MG63 (cell line): ENCODE measurements at places on chromosomes 12 and 14. TPM values are rescaled to one million over a fixed set of nuclear protein-coding genes. Genes with fewer than 3 reads are reported as not detected.
A peak's percentile ranks its signal among the peaks of the same experiment; 100 is the strongest.

PLEK2 gene
- total RNA-seq: 2.2 TPM in 1 of 2 replicates, not detected in the other

TMTC1 gene
- total RNA-seq: 9.5 and 10.2 TPM in 2 replicates

TRIP11 gene
- total RNA-seq: 7.9 and 13.4 TPM in 2 replicates

CIT gene
- total RNA-seq: 4.1 and 5.6 TPM in 2 replicates

OAS2 gene
- 6.0 and 22.3 TPM in 2 replicates for total RNA-seq

KCNC2 gene
- not detected in 2 replicates for total RNA-seq

GPR84 gene
- total RNA-seq: not detected in 2 replicates

PLEKHH1 gene
- total RNA-seq: 0.07 and 0.47 TPM in 2 replicates

TMEM119 gene
- total RNA-seq: 24.2 and 31.2 TPM in 2 replicates

FOXN4 gene
- total RNA-seq: not detected in 2 replicates

KITLG gene
- 16.7 and 23.4 TPM in 2 replicates for total RNA-seq

CD69 gene
- not detected in 2 replicates for total RNA-seq

ERP27 gene
- not detected in 2 replicates for total RNA-seq

SLC8A3 gene
- not detected in 2 replicates for total RNA-seq

DNA sequence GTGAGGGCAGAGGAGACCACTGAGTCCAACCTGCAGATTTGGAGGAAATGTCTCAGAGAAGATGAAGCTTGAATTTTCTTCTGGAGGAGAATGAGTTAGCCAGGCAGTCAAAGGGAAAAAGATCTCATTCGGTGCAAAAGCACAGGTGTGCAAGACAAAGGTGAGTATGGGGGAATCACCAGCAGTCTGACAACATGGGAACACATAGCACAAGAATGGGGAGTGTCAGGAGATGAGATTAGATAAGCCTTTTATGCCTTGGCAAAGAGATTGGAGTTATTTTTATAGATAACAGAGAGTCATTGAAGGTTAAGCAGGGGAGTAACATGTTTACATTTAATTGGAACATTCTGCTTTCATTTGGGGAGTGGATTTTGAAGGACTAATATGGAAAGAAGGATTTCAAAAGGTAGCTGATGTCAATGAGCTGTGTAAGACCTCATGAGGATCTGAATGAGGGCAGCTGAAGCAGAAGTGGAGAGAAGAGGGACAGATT lies 171.3 kb upstream of the NTF3 start:
- DNase-seq: no peak

- DNase-seq: peak; percentile 1
Observed at GRCh38 chr14:53663709-53664108, 292.9 kb downstream of the BMP4 start.

DNA sequence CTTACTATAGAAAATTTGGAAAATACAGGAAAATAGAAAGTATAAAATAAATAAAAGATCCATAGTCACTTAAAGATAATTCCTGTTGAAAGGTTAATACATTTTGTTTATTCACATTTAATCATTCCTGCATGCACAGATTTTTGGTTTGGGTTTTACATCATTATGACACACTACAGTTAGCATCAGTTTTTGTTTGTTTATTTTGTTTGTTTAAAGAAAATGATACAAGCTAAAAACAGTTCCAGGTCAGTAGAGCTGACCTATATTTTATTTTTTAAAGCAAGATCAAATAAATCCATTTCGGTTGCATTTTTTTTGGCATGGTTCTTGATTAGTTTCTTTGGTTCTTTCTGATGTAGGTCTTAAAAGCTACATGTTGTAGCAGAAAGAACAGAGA lies 68.8 kb upstream of the CCDC91 start:
- no peak for DNase-seq

DNA sequence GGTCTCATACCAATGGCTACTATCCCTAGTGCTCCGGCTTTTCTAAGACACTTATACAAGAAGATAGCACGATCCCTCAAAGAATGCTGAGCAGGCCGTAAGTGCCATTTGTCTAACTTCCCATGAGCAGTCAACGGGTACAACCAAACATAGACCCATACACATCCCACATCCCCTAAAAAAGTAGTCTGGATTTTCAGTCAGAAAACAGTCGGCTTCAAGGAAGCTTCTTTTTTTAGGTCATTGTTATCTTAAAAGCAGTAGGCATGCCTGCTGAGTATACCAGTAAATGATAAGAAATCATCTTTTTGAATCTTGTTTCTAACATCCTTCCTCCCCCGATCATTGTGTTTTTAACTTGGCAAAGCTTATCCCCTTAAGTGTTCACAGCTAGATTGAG lies 19.8 kb downstream of the OSBPL8 start:
- no peak for DNase-seq

DNA sequence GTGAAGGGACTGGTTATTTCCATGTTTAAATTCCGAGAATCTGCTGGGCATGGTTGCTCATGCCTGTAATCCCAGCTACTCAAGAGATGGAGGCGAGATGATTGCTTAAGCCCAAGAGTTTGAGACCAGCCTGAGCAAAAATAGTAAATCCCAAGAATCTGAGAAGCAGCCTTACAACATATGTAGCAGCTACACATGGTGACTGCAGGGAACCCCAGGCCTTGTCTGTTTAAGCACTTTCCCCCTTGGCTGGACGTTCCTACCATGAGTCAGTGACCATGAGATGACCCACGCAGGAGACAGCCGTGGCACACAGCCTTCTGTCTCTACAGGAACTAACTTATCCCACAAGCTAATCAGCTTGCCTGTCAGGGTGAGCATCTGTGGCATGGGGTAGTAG lies 5.5 kb upstream of the SLC24A4 start:
- DNase-seq: peak; percentile 16

GRCh38 chr14:68145539-68145938 lies 326.0 kb downstream of the RAD51B start:
- no peak for DNase-seq

GRCh38 chr12:28237423-28237822 lies 47.2 kb downstream of the CCDC91 start:
- no peak for DNase-seq

GRCh38 chr12:113340061-113340460 lies 5.2 kb upstream of the SLC8B1 start:
- DNase-seq: no peak

GRCh38 chr12:132622437-132623071 lies 4.0 kb downstream of the P2RX2 start:
- peak; percentile 79 for DNase-seq

DNA sequence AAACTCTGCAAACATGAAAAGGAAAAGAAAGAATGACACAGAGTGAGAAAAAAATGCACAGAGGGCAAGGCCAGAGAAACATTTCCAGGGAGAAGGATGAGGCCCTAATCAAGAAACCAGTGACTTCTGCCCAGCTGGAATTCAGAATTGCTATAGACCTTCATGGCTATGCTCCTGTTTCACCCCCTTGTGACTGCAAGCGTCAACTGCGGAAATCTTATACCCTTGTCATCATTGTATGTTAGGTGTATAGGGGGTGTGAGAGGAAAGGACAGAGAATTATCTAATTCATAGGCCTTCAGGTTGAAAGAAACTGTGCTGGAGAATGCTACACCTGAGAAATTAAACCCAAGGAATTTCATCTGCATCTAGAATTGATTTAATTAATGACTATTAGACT lies 117.5 kb downstream of the SLC25A21 start:
- DNase-seq: no peak

GRCh38 chr12:14845350-14845750 lies 2.0 kb upstream of the ART4 start:
- DNase-seq: peak; percentile 10

- DNase-seq: no peak
Observed at GRCh38 chr12:92107621-92108131, 38.0 kb downstream of the BTG1 start.

- DNase-seq: no peak
Observed at GRCh38 chr12:63875703-63876102, 31.2 kb downstream of the SRGAP1 start.

- DNase-seq: no peak
Observed at GRCh38 chr12:130713581-130713991, 2.5 kb downstream of the RIMBP2 start.

GRCh38 chr12:3192221-3192620 lies 115.0 kb downstream of the TSPAN9 start:
- DNase-seq: no peak

DNA sequence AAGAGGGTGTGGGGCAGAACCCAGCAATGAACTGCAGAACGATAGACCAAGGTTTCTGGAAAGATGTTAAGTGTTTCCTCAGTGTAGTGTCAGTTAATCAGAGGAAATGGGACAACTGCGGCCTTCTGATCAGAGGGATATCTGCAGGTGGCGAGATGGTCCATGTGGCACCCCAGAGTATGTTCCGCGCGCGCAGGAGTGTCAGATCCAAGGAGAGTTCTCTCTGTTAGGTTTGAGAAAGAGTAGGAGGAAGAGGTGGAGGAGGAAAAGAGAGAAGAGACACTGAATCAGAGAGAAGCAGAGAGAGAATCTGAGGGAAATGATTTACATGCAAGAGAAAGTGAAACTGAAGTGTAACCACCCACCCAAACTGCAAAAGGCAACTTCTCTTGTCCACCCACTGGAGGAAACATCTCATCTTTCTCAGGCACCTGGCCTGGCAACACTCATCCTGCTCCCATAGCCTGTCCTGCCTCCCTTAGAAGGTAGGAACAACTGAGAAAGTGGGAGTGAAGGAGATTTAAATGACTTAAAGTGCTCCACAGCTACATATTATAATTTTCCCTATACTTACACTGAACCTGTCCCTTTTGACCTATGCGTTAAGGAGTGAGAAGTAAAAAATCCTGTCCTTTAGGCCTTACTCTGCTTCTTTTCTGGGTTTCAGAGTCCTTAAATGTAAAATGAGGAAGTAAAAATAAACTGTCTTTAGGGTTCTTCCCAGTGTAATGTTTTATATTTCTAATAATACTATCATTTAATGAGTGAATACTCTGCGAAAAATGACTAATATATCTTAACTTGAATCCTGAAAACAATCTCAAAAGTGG lies 6.8 kb upstream of the TESPA1 start:
- DNase-seq: no peak

DNA sequence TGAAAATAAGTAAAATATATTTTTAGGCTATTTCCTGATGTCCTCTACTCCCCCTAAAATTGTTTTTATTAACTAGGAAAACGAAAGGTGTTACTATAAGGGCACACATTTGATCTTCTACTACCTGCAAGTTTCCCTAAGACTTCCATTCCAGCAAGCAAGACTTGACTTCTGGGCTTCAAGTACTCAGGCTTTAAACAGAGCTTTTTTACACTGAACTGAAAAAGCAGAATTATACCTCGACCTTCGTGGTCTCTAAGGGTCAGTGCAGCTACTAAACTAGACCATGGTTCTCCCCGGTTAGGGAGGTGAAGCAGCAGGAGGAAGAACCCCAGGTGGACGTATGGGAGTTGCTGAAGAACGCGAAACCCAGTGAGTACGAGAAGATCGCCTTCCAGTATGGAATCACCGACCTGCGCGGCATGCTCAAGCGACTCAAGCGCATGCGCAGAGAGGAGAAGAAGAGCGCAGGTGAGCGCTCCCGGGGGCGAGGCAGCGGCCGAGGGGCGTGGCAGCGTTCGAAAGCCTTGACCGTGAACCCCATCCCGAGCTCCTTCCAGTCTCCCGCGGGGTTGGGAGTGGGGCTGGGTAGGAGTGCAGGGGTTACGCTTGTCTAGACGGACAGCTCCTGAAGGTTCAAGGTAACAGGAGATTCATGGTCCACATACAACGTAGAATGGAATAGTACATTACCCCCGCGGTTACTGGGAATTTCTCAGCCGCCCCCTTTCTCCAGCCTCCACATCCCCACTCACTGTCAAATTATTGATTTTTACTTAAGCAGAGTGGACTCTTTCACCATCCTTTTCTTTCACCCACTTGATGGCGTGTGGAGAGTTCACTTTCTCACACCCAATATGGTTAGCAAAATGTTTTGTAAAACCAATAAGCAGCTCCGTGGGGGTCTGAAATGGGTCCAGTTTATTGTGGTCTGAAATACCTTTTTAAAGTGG lies 47.6 kb downstream of the MYBPC1 start:
- no peak for DNase-seq

GRCh38 chr12:121776190-121777098 lies 17.0 kb downstream of the RHOF start:
- DNase-seq: peak; percentile 57

GRCh38 chr14:103326078-103326477 lies 8.0 kb upstream of the EIF5 start:
- no peak for DNase-seq

DNA sequence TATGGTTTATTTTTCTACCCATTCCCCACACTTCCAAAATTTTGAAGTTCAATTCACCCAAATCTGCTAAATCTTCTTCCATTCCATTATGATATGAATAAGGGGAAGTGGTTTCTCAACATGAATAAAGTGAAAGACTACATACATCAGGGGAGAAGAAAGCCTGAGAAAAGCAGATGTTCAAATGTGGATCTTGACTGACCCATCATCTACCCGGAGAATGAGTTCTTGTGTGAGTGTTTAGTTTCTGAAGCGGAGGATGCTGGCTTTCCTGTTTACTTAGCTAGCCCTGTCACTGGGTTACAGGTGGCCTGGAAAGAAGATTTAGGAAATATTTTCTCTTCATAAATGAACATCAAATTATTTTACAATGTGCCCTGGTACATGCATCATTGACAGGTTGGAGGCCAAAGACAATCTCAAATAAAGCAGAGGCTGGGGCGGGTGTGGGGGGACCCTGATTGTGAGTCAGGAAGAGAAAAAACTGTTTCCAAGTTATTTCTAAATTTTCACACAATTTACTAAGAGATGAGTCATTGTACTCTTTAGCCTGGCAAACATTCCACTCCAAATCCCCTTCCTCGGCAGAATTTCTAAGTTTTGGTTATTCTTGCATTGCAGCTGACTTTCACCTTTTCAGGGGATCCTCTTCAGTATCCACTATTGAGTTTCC lies 135.6 kb downstream of the SLC25A21 start:
- DNase-seq: peak; percentile 49

DNA sequence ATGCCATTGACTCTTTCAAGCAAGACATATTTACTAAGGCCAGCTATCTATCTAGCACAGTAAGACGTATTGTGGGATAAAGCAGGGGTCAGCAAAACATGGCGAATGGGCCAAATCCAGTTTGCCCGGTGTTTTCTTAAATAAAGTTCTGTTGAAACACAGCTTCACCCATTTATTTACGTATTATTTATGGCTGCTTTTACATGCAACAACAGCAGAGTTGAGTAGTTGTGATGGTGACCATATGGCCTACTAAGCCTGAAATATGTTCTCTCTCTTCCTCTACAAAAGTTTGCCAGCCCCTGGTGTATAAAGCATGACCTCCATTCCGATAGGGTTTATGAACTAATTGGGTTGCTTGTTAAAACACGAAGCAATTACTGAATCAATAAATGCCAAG lies 322.1 kb downstream of the CCDC91 start:
- DNase-seq: no peak
